ENCODE measurements at places on chromosomes 16 and 17.

DNA sequence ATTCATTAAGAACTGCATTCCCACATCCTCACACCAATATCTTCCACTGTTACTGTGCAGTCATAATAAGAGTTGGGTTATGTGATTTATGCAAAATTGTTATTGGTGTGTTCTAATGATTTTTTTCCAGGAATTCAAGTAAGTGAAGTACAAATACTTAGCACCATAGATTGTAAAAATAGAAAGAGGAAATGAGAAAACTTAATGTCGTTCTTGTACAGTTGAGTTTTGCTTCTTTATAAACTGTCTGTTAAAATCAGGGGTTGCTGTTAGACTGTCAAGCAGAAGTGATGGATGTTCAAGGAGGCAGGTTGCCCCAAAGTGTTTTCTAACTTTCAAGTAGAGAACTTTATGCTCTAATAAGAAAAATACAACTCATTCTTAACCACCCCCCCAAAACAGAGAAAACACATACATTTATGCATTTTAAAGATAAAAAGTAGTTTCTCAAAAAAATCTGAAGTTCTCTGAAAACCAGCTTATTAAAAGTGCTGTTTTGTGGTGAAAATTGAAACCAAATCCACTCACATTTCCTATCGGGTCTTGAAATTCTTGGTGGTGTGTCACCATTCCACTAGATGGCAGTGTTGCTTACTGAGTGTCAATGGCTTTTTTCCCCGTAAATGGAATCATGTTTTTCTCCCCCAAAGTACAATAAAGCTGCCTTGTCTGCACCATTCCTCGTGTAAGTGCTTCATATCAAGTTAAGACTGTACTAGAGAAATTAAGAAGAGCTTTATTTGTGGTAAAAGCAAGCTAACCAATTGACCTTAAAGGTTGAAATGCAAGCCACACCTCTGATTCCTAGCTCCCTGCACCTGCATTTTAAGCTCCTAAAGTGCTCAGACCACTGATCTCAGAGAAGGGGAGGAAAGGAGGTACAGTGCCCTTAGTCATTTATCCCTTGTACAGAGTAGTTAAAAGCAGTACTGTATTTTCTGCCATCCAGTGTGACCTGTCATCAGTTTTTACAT, 4.7 kb upstream of the IGSF6 start:
- DNase-seq, result no peak

DNA sequence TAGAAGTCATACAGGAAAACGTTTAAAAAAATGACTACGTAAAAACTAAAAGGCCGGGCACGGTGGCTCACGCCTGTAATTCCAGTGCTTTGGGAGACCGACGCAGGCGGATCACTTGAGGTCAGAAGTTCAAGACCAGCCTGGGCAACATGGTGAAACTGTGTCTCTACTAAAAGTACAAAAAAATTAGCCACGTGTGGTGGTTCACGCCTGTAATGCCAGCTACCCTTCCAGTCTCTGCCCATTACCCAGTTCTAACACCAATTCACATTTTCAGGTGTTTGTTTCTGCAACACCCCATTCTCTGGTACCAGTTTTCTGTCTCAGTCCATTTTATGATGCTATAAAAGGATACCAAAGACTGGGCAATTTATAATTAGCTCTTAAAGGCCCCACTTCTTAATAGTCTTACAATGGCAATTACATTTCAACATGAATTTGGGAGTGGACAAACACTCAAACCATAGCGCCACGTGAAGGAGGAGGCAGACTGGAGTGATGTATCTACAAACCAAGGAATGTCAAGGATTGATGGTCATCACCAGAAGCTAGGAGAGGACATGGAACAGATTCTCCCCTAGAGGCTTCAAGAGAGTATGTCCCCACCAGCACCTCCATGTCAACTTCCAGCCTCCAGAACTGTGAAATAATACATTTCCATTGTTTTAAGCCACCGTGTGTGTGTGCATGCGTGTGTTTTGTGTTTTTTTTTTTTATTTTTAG, 791 bp upstream of the C17orf75 start:
- no peak for DNase-seq

GRCh38 chr16:19718624-19718965, 524 bp downstream of the IQCK start:
- DNase-seq, result no peak

DNA sequence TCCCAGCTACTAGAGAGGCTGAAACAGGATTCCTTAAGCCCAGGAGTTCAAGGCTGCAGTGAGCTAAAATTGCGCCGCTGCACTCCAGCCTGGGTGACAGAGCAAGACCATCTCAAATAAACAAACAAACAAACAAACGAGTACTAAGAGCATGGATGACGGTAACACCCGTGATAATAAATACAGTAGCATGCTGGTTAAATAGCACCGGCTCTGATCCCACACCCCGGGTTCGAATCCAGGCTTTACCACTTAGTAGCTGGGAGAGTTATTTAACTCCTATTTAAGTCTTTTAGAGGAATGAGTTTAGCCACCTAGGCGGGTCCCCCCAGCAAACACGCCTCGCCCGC, 301 bp upstream of the METTL22 start:
- DNase-seq, result no peak

GRCh38 chr16:1713933-1714332, 7.9 kb downstream of the MAPK8IP3 start:
- no peak for DNase-seq

DNA sequence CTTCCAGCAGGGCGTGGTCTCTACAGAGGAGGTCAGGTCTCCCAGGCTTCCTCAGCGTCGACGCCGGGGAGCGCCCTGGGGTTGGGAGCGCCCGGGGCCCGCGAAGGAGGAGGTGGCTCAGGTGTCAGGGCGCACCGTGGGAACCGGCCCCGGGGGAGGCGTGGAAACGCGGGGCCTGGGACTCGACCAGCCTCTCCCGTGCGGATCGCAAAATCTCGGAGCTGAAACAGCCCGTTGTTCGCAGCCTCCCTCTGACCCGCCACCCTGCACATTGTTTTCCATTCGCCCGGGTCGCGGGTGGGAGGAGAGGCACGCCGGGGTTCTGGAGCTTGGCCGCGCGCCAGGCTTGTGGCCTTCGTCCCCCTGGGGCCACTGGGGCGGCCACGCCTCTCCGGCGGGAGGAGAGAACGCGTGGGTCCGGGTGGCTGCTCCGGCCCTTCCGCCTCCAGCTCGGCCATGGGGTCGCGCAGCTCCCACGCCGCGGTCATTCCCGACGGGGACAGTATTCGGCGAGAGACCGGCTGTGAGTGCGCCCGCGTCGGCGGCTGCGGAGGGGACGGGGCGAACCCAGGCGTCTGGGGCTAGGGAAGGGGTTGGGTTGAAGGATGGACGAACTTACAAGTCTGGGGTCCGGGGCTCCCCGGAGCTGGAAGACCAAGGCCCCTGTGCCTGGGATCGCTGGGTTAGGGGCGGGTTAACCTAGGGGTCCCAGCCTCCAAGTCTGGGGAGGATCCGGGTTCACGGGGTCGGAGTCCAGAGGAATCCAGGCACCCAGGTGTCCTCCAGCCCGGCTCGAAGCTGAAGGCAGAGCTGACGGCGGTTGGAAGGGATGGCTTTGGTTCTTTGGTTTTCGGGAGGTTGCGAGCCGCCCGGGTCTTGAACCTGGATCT, at the start of gene CHP2:
Gene CHP2 (plus strand): TSS at position 433 of the 890 bp plus-strand sequence. CDS start 24 bp downstream, at position 457.
- no peak for DNase-seq

DNA sequence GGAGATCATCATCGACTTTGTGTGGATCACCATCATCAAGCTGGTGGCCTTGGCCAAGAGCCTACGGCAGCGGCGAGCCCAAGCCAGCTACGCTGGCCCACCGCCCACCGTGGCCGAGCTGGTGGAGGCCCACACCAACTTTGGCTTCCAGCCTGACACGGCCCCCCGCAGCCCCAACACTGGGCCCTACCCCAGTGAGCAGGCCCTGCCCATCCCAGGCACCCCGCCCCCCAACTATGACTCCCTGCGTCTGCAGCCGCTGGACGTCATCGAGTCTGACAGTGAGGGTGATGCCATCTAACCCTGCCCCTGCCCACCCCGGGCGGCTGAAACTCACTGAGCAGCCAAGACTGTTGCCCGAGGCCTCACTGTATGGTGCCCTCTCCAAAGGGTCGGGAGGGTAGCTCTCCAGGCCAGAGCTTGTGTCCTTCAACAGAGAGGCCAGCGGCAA, 72.5 kb downstream of the COG7 start:
- no peak for DNase-seq

DNA sequence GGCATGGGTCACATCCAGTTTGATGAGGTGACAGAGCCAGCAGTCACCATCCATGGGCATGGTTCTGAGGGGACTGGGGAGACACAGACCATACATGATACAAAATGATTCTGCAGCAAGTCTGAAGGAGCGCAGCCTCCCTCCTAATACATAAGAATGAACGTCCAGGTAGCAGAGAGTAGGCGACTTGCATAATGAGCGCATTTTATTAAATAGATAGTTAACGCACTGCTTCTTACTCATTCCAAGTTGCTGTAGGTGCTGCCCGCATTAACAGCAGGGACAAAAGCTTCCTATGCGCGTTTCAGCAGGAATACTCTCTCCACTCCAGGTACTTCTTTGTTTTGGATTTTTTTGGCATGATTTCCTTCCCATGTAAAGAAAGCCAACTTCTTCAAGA, 73.8 kb downstream of the SLC5A11 start:
- DNase-seq, result no peak

DNA sequence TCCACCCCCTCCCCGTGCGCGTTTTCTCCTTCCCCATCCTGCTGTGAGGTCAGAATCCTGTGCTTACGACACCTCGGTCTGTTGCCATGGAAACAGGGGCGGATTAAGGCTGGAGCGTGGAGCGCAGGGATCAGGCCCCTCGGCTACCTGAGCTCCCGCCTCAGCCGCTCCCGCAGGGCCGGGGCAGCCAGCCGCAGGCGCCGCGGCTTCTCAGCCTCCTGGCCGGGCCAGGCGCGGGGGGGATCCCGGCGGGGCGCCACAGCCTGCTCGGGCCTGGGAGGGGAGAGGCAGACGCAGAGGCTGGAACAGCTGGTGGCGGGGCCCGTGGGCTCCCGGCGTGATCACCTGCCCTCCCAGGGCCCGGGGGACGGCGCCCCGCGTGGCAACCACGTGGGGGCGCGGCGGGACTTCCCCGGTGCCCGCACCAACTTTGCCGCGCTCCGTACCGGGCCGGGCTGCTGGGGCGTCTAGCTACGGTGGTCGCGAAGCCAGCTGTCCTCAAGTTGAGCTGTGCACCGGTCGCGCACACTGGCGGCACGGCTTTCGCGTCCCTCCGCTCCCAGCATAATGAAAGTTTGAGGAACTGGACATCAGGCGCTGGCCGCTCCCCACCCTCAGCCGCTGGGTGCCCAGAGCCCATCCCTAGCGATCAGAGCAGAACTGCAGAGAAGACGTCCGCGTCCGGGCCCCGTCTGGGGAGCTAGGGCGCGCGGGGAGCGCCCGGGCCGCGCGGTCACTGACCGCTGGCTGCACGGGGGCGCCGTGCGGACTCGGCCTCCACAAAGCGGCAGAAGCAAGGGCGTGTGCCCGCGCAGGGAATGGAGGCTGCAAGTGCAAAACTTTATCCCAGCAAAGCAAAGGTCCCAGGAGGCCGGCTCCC, 1.2 kb downstream of the RTN4RL1 start:
- no peak for DNase-seq

- no peak for DNase-seq
Observed at GRCh38 chr17:21125862-21126261, 902 bp upstream of the DHRS7B start.

GRCh38 chr17:49132699-49133364, at the start of gene B4GALNT2:
Gene B4GALNT2, plus strand, starts transcription at chr17:49132769. Its CDS starts 24 bp downstream, at chr17:49132793.
- no peak for DNase-seq

GRCh38 chr17:38511150-38512108, 83.2 kb downstream of the ARHGAP23 start:
- DNase-seq, result no peak

GRCh38 chr16:68257906-68258800, 6.2 kb upstream of the SLC7A6 start:
- DNase-seq, result no peak

DNA sequence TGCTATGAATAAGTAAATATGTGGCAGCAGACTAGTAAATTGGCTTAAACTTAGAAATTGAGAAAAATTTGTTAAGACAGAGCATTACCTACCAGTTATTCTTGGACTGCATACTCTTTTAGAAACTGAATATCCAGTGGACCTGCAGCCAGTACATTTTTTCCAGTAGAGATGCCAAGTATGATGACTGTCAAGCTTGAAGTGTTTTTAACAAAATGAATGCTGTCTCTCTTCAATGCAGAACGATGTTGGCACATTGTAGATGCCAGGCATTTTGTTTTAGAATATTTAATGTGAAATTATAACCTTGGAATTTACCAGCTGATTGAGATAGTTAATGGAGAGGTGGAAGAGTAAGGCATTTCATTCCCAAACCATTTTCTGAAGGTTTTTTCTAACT, 52.5 kb downstream of the NFAT5 start:
- no peak for DNase-seq

DNA sequence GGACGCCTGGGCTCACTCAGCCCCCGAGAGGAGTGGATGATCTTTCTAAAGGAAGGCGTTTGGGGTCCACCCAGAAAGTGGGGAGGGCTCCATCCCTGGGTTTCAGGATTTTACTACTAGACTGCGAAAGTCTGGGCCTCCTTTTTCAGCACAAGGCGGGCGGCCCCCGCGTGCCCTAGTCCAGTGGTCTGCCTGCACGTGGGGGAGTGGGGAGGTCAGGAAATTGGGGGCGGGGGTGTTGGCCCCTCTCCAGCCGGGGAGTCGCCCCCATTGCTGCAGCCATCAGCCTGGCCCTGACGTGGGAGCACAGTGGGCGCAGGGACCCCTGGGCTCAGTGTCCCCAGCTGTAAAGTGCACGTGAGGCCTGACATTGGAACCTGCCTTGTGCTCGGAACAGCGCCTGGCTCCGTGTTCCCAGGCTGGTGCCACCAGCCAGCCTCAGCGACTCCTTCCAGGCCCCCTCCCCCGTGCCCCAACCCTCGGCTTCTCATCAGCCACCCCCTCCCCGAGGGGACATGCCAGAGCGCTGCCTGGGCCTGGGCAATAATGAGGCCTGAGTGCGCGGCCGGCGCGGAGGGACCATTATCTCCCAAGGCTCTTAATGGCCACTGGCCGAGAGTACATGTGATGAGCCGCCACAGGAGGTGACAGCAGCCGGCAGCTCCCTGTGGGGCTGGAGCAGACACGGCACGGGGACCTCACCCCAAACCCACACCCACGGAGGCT, 2.4 kb upstream of the C1QTNF8 start:
- no peak for DNase-seq

All from omental fat pad (tissue), 4 donors.